ENCODE measurements at places on chromosomes 11 and 22.

DNA sequence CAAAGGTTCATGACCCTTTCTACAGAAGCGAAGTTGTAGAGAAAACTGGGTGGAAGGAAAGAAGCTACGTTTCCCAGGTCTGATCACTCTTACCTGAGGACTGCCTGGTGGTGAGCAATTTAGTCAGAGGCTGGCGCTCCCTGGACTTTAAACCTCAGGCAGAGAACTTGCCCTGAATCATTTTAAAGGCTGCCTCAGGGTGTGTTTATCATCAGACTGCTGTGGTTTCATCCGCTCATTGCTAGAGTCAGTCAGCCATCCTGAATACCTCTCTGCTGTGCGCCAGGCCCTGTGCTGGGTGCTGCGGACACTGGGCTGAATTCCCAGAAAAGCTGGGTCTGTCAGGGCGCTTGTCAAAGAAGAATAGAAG lies 2.7 kb downstream of the DTX4 start:
- no peak for DNase-seq

GRCh38 chr11:94623120-94623735 lies 56.1 kb downstream of the PIWIL4 start:
- peak; percentile 19 for DNase-seq

DNA sequence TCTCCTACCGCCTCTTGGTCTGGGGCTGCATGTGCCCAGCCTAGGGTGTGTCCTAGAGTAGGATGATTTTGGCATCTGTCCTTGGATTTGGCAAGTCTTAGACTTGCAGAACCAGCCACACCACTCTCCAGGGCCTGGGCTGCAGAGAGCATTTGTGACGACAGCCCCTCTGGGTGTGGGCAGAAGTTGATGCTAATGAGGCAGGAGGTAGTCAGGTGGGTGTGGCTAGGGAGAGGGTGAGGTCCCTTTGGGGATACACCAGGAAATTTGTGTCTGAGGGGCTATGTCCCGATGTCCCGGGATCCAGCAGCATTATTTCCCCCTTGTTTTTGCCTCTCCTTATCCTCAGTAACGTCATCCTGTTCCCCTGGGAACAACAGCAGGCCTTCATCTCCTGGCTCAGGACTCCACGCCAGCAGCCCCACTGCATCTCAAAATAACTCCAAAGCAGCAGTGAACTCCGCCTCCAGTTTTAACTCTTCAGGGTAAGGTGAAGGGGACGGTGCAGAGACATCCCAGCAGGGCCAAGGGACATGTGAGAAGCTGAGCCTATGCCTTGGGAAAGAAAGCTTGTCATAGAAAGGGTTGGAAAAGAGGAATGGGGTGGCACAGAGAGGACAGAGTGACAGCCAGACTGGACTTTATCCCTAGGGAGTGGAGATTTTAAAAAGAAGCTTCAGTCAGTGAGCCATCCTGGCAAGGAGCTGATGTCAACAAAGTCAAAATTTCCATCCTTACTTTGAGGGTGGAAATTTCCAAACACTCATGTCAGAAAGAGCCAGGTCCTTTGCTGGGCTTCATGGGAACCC lies 8.0 kb upstream of the TLCD5 start:
- DNase-seq = no peak

GRCh38 chr22:49365191-49365837 lies 462.4 kb downstream of the BRD1 start:
- DNase-seq = no peak

DNA sequence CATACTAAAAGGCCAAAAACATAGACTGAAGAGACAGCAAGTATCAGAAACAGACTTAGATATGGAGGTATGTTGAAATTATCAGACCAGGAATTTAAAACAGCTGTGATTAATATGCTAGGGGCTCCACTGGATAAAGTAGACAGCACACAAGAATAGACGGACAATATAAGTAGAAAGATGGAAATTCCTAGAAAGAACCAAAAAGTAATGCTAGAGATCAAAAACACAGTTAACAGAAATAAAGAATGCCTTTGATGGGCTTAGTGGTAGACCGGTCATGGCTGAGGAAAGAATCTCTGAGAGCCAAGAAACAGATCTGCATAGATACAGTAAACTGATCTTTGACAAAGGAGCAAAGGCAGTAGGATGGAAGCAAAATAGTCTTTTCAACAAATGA lies 250.2 kb downstream of the SWAP70 start:
- DNase-seq = no peak

GRCh38 chr11:72124046-72124445 lies 11.5 kb upstream of the FOLR3 start:
- DNase-seq = no peak

DNA sequence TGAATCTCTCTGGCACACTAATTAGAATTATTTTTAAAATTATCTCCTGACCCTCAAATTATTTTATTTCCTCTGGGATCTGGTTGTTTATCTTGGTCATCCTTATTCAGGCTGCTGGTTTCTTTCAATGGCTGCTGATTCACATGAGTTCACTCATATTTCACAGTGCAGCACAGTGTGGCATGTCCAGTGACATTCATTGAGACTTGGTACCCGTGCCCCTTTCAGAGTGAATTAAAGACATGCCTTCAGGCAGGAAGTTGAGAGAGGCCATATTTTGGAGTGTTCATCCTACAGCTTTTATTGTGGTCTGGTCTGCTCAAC lies 13.5 kb downstream of the DCPS start:
- DNase-seq = no peak

GRCh38 chr11:125063429-125064043 lies 431 bp downstream of the SLC37A2 start:
- DNase-seq = no peak

DNA sequence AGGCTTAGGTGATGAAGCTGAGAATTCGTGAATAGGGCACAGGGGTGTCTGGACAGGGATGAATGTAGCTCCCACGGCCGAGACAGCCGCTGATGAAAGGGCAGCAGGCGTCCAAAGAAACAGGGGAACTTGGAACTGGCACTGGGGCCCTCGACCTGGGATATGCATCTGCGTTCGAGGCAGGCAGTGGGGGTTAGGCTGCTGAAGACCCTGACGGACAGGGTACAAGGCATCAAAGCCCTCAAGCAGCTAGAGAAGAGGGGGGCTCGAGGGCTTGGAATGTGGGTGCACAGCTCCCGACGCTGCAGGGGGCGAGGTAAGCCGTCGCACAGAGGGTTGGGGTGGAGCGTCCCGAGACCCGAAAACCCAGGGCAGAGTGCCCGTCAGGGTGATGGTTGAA lies 6.9 kb upstream of the SYT8 start:
- DNase-seq = no peak

- no peak for DNase-seq
These were observed 7.5 kb downstream of the ELMOD1 start for GRCh38 chr11:107598225-107599139.

DNA sequence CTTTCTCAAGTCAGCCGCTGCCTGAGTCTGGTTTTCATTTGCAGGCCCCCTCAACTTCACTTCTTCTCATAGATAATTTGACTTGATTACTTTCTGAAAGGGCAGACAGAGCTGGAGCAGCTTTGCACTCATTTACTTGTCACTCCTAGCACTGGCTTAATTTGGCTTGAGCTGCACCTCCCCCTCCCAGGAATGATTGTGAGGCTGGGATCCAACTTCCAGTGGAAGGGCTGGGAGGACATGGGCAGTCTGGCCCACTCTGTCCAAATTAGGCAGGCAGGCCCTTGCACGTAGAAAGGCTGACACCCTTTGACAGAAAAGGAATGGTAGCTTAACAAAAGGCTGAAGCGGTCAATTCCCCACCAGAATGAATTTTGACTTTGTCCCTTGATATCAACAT lies 453.9 kb downstream of the ETS1 start:
- no peak for DNase-seq

DNA sequence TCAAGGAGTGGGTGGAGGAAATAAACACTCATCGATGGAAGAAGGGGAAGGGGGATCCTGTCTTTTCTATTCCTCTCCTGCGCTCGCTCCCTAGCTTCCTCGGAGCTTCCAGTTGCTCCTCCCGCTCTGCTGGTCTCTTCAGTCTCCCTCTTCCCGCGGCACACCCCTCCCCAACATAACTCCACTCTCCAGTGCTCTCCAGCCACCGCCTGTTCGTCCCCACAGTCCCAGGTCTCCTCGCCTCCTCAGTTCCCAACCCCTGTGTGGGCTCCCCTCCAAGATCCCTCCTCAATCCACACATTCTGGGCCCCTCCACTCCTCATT lies 438 bp downstream of the ZW10 start:
- no peak for DNase-seq

- DNase-seq = no peak
These were observed 8.1 kb downstream of the TMA7B start for GRCh38 chr22:39967996-39968972.

- DNase-seq = no peak
These were observed 125.7 kb downstream of the KCNQ1OT1 start for GRCh38 chr11:2574043-2574552.

GRCh38 chr11:83007909-83008580 lies 63.7 kb downstream of the RAB30 start:
- DNase-seq = no peak

DNA sequence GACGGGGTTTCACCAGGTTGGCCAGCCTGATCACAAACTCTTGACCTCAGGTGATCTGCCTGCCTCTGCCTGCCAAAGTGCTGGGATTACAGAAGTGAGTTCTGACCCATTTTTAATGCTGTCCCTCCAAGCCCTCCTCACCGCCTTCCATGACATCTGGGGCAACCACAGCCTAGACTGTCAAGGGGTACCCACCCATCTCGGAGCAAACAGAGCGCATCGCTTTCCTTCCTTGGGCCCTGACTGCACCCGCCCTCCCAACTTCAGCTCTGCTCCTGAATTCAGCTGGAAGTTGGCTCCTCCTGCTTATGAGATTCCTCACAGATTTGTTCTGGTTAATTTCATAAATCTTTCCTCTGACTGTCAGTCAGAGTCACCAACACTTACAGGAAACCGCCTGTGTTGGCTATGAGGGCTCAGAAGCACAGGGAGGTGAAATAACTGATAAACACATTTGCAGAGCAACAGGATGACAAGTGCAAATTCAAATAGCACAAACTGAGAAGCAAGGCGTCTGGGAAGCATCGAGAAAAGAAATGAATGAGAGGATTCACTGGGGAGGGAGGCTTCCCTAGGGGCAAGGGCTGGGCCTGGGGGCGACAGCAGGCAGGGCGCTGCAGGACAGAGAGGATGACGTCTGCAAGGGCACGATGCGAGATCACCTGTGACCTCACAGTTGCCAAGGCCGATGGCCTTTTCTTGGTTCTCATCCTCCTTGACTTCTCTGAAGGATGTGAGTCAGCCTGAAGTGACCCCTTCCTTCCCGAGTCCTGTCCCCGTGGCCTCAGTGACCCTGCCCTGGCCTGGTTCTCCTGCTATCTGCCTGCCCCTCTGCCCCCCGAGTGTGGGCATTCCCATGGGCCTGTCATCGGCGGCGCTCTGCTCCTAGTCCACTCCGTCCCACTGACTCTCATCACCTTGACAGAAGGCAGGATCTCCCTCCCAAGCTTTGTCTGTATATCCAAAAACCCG lies 6.1 kb downstream of the IFT27 start:
- no peak for DNase-seq

DNA sequence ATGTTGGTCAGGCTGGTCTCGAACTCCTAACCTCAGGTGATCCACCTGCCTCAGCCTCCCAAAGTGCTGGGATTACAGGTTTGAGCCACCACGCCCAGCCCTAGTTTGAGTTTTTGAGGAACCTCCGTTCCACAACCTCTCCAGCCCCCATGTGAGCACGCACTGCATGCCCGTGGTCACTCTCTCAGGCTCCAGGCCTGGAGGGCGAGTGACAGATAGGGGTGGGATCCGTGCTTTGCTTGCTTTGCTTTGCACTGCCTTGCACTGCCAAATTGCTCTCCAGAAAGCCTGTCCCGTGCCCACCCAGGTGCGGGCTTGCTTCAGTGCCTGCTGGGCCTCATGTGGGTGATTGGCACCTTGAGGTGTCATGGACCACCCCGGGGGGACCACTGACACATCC lies 29.9 kb downstream of the FGF4 start:
- no peak for DNase-seq

DNA sequence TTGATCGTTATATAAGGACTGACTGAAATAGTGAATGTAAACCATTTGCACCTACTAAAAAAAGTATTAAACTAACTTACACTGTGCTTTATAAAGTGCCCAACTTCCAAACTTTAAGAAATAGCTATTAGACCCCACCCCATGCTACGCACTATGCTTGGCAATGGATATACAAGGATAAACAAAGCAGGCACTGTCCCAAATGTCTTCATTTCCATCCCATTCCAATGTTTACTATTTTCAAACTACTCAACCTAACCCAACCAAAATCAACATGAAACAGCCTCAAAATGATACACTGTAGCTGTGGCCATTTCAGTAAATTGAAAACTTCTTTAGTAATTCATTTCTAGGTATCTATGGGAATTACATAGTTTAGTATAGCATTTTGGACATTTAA lies 12.5 kb downstream of the PHF21A start:
- no peak for DNase-seq

- no peak for DNase-seq
These were observed 64.2 kb downstream of the CADM1 start for GRCh38 chr11:115439969-115440540.

DNA sequence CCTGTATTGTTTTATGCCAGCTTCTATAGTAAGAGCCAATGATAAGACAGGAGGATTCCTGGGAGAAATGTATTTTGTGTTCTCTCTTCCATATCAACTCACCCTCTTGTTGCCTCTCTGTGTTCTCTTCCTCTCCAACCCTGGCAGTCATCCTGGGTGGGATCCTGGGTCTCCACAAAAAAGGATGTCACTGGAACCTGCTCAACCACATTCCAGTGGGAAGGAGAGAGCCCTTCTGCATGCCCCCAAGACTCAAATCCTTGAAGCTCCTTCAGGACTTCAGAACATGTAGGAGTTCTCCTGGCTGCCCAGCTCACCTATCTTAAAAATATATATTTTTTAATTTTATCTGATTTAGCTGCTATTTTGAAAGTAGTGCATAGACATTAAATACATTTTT lies 26.1 kb downstream of the APOL6 start:
- no peak for DNase-seq

DNA sequence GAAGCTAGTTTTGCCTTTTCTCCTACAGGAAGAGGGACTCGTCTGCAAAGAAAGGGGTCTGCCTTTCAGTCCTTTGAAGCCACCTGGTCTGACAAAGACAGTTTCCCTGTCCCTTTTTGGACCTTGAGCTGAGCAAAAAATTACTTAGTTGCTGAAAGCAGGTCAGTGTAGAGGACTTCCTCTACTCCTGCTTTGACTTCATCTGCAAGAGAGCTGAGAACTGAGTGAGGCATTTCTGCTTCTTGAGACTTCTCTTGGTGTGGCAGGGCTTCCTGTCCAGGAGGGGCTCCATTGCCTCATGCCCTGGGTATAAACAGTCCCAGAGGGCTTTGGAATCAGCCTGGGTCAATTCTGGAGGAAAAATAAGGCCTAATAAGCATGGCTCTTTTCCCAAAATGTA lies 73.1 kb downstream of the ZNRF3 start:
- no peak for DNase-seq

- DNase-seq = no peak
These were observed 40.3 kb upstream of the NFRKB start for GRCh38 chr11:129935723-129936122.

GRCh38 chr22:25482868-25483639 lies 81.4 kb upstream of the GRK3 start:
- no peak for DNase-seq

Measured in activated T-cell treated with anti-CD3 and anti-CD28 coated beads for 48 hours (primary cell).